Aorta (tissue), 5 donors: ENCODE measurements at places on chromosomes 6 and 20.

DNA sequence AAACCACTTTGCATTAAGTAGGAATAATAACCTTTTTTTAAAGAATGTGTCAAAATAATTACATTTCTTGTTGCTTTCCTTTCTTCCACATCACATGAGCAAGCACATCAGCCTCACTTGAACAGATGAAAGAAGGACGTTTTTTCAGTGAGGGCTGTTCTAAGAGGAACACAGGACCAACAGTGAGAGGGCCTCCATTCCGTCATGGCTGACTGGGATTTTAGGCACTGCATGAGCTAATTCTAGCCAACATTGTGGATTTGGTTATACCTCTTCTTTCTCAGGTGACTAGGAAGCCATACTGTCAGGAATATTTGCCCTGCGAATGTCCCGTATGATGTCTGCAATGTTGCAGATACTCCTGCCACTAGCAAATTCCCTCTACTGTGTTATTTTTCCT is 87.6 kb downstream of the LINC00237 start:
- DNase-seq: no peak

DNA sequence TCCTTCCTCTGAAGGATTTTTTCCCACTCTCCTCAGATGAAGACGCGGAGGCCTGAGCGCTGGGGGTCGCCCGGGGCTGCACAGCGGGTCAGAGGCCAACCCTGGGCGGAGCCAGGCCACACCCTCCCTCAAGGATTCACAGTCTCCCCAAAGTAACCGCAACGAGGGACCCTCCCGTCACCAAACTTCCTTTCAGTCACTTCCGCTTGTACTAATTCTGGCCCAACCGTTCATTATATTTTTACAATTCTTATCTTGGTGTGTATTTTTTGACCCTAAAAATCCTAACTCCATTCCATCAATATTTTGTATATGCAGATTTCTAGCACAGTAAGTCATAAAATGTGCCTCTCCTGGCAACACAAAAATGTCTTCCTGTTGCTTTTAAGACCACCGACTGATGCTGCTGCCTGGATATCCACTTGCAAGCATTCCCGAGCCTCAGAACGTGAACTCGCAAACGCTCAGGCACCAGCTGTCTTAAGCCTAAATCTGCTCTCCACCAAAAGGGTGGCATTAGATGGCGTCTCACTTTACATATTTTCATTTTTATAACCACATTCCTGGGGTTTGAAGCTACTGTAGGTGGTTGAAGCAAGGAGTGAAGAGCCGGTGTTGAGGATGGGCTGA is 128.0 kb downstream of the DLL1 start:
- DNase-seq: no peak

DNA sequence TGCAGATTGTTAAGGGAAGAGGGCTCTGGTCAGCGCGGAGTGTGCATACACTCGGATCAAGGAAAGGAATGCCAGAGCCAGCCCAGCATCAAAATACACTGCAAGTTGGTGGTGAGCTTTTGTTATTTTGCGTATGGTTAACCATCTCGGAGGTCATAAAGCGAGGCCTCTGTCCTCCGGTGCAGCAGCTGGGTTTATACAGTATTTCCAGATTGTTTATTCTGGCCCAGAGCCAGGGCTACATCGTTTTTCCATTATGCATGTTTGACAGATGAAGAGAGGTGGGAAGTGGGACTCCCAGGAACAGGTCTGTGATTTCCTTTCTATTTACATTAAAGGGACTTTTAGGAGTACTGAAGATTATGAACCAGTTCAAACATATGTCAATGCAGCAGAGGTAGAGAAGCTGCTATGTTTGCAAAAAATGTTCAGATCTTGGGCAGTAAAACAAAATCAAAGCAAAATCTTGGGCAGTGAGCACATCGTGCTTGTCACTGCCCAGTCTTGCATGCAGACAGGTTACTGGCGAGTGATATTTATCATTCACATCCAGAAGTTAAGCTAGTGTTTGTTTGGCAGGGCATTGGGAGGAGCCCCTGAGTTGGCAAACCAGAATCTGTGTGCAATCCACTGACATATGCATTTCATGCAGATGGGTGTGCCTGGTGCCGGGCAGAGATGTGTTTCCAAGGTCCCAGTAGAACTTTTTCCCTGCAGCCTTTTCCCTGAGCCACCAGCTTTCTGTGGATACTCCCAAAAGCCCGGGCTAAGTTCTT is 256.3 kb upstream of the TAB2 start:
- DNase-seq: no peak

- DNase-seq: no peak
Measured at GRCh38 chr6:167528976-167529375, 204.1 kb downstream of the TTLL2 start.

GRCh38 chr6:87822011-87822410 is 120.0 kb upstream of the AKIRIN2 start:
- DNase-seq: no peak

GRCh38 chr20:58161192-58161591 is 67.3 kb downstream of the ANKRD60 start:
- no peak for DNase-seq

- no peak for DNase-seq
Measured at GRCh38 chr6:169886631-169887227, 135.3 kb downstream of the ERMARD start.
